ENCODE measurements at places on chromosomes 5 and 9. TPM values are rescaled to one million over a fixed set of nuclear protein-coding genes. Genes with fewer than 3 reads are reported as not detected.

DNA sequence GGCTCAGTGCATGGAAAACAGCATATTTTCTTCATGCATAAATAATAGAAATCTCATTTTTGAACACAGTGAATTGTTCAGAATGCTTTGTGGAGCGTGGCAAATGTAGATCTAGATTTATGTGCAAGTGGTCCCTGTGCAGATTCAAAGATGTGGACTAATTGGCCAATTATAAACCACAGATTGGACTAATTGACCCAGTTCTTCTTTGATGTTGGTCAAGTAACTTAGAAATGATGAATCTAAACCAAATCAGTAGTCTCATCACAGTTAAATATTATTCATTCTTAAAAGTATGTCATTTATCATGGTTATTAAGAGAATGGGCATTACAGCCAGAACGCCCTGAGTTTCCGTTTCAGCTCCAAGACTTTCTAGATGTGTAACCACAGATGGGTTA lies 11.7 kb upstream of the PDE4D start:
- no peaks in the 10 kb centered on the region for H3K4me1 ChIP-seq
- H3K4me3 ChIP-seq = no peak overlapping the region
- H3K27ac ChIP-seq = no peak overlapping the region
- DNase-seq = no peak

DNA sequence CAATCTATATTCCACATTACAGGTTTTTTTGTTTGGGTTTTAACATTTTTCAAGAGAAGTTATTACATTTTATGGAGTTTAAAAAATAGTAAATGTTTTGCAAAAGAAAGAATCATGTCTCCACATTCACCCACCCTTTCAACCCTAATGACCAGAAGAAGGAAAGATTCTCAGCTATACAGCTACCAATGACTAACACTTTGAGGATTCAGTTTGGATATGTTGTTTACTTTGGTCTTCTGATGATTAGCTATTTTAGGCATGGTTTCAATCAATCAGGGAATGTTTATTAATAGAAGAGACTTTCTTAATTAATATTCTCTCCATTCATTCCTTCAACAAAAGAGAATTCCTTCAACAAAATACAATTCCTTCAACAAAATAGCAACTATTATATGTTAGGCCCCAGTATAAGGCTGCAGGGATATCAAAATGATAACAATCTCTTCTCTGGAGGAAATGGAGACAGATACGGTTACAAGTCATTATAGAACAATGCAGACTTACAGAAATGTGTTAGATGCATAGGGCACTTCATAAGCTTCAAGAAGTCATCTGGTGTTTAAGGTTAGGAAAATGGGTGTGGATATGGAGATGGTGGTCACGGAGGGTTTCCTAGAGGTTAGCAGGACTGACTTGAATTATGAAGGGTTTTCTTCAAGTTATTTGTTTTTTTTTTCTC lies 9.3 kb upstream of the NR3C1 start:
- H3K4me1 ChIP-seq = peaks cover 9% of the 10 kb centered on the region
- no peak overlapping the region for H3K4me3 ChIP-seq
- no peaks in the 10 kb centered on the region for H3K27me3 ChIP-seq
- H3K36me3 ChIP-seq = no peaks in the 10 kb centered on the region
- no peak overlapping the region for H3K27ac ChIP-seq

DNA sequence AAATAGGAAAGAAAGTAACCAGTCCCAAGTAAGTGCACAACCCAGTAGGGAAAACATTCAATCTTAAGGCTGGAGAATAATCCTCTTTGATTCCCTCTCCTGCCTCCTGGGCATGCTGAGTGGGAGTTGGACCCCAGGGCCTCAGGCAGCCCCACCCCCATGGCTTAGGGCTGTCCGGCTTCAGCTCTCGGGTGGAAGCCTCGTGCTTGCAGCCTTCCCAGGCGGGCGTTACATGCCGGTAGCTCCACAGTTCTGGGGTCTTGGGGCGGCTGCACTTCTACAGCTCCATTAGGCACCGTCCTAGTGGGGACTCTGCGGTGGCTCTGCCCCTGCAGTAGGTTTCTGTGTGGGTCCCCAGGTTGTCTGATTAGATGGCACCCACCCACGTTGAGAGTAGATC lies 10.1 kb downstream of the GLIPR2 start:
- H3K4me1 ChIP-seq = peaks cover 26% of the 10 kb centered on the region
- H3K27ac ChIP-seq = no peak overlapping the region
- H3K36me3 ChIP-seq = peaks cover 59% of the 10 kb centered on the region
- no peak overlapping the region for H3K4me3 ChIP-seq
- DNase-seq = no peak
- H3K27me3 ChIP-seq = no peaks in the 10 kb centered on the region

GRCh38 chr5:175281714-175282113 lies 162.3 kb downstream of the DRD1 start:
- no peak overlapping the region for H3K27ac ChIP-seq
- H3K36me3 ChIP-seq = no peaks in the 10 kb centered on the region
- no peak overlapping the region for H3K4me3 ChIP-seq
- DNase-seq = no peak

DNA sequence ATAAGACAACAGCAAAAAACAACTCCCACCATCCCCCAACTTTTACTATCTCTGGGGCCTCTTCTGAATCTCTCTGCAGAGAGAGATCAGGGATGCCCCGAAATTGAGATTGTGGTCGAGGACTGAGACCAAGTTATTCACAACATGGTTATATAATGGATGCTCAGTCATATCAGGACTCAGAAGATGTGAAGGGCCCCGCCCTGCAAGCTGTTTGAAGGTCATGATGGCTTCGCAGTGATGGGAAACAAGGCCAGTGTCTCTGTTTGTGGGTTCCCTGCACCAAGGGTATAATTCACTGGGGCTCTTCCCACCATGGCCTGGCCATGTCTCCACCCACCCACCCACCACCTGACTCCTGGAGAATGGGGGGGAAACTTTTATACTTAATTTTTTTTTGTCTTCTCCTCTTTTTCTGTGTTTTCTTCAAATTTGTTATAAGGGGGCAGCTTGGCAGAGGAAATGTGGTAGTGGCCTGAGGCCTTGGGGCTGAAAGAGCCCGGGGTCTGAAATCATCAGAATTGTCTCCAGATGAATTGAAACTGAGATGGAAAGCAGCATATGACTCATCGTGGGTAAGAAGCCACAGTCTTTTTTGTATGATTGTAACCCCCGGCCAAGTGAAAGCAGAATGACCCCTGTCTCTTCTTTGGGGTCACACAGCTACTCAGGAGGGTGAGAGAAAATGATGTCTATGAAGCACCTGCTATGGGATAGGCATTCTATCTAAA lies 15.0 kb upstream of the TEX48 start:
- H3K4me3 ChIP-seq = no peak overlapping the region
- H3K4me1 ChIP-seq = peaks cover 5% of the 10 kb centered on the region
- peak; percentile 62 for DNase-seq
- peaks cover 7% of the 10 kb centered on the region for H3K27me3 ChIP-seq
- H3K27ac ChIP-seq = no peak overlapping the region

- no peaks in the 10 kb centered on the region for H3K27me3 ChIP-seq
- no peak overlapping the region for H3K4me3 ChIP-seq
- no peaks in the 10 kb centered on the region for H3K4me1 ChIP-seq
- peak; percentile 5 for DNase-seq
- no peaks in the 10 kb centered on the region for H3K36me3 ChIP-seq
These were observed 38.9 kb upstream of the FAM174A start for GRCh38 chr5:100496296-100496695.

GRCh38 chr5:3818624-3819023 lies 223.0 kb downstream of the IRX1 start:
- H3K4me1 ChIP-seq = no peaks in the 10 kb centered on the region
- no peaks in the 10 kb centered on the region for H3K36me3 ChIP-seq

GRCh38 chr5:97980291-97980690 lies 793.2 kb upstream of the RGMB start:
- no peaks in the 10 kb centered on the region for H3K36me3 ChIP-seq
- H3K27ac ChIP-seq = peak overlapping the region; percentile 68
- DNase-seq = no peak
- H3K27me3 ChIP-seq = no peaks in the 10 kb centered on the region

UGT3A1 gene
- total RNA-seq = not detected

DNA sequence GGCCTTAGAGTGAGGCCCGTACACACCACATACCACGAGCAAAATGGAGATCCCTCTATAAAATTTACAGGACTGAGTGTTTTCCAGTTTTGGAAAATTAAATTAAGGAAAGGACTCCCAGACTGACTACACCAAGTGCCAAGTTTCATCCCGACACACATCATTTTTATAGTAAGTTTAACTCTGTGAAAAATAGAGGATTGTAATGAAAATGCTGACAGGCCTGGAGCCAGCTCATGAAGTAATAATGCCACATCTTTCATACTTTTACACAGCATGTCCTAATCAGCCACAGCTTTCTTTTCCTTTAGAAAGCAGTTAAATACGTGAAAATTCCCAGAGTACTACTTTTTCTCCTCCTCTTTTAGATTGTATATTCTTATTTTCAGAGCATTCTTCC lies 169.2 kb downstream of the SAXO1 start:
- no peaks in the 10 kb centered on the region for H3K27me3 ChIP-seq
- H3K4me3 ChIP-seq = no peak overlapping the region
- peaks cover 2% of the 10 kb centered on the region for H3K4me1 ChIP-seq
- H3K36me3 ChIP-seq = no peaks in the 10 kb centered on the region

C5orf52 gene
- total RNA-seq = not detected

DNA sequence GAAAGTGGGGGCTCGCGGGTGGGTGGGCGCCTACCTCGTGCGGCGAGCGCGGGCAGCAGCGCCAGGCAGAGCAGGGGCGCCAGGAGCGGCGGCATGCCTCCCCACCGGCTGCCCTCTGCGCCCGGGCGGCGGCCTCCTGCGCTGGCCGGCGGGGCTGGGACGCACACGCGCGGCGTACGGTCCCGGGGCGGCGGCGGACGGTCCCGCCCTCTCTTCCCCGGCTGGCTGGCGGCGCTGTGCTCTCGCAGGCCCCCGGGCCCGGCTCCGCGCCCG lies 220 bp downstream of the NOTCH1 start:
- H3K4me1 ChIP-seq = peaks cover 25% of the 10 kb centered on the region
- peaks cover 8% of the 10 kb centered on the region for H3K36me3 ChIP-seq
- H3K4me3 ChIP-seq = peak overlapping the region; percentile 82
- H3K27me3 ChIP-seq = no peaks in the 10 kb centered on the region
- H3K27ac ChIP-seq = peak overlapping the region; percentile 58

ITGA2 gene
- 83.6 TPM for total RNA-seq

DNA sequence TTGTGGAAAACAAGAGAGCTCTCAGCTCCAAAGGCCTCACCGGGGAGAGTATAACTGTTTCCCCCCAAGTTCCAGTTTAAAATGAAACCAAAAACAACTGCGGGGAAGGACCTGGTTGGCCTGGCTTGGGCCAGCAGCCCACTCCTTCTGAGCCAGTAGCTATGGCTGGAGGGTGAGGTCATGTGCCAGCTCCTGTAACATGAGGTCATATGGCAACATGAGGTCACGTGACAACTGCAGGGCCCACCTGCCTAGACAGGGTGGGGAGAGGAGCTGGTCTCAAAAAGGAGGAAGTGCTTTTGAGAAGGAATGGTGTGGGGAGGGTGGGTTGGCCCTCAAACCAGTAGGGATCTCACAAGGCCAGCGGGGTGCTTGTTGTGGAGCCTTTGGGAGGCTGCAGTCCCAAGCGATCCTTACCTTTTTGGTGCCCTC lies 29.3 kb upstream of the CRB2 start:
- H3K36me3 ChIP-seq = no peaks in the 10 kb centered on the region
- no peak for DNase-seq
- H3K4me1 ChIP-seq = no peaks in the 10 kb centered on the region

SPINK6 gene
- not detected for total RNA-seq

- no peak for DNase-seq
- H3K4me3 ChIP-seq = no peak overlapping the region
- peaks cover 3% of the 10 kb centered on the region for H3K4me1 ChIP-seq
- no peak overlapping the region for H3K27ac ChIP-seq
These were observed 2.9 kb downstream of the FAM13B start for GRCh38 chr5:138029944-138030343.

All from IMR-90 (cell line).